Activated CD4-positive, CD25-positive, alpha-beta regulatory T cell (primary cell): ENCODE measurements at places on chromosomes 7 and 10.

- DNase-seq: no peak
Measured at GRCh38 chr7:17019106-17019505, 137.3 kb upstream of the AGR3 start.

DNA sequence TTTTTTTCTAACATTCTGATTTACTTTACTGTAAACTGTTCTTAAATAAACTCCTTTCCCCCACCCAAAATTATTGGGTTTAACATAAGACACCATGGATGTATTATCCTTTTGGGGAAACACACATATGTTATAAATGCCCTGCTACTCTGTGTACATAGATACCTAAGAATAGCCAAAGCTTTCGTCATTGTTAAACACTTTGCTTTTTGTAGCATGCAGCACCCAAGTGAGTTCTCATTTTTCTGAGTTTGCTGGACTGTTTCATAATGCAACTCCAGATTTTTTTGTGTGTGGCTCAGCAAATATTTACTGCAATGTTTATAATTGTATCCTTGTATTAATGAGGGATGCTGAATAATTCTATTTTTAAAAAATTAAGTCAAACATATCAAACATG is 86.9 kb downstream of the VTI1A start:
- no peak for DNase-seq

- no peak for DNase-seq
Measured at GRCh38 chr7:2376351-2377154, 21.9 kb downstream of the EIF3B start.

DNA sequence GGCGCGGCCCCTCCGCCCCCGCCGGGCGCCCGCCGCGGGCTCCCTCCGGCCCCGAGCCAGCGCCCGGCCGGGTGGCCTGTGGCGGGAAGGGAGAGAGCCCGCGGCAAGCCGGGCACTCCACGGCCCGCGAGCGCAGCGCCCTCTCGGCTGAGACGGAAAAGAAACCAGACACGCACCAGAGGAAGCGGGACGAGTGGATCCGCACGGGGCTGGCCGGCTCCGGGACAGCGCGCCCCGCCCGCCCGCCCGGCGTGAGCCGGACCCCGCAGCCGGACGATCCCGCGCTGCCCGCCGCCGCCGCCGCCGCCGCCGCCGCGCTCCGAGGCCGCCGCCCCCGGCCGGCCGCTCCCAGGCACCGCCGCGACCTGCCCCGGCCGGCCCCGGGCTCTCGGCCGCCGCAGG is 300 bp downstream of the ARHGAP21 start:
- DNase-seq: no peak

- DNase-seq: no peak
Measured at GRCh38 chr7:108000875-108001763, 1.8 kb downstream of the LAMB1 start.

DNA sequence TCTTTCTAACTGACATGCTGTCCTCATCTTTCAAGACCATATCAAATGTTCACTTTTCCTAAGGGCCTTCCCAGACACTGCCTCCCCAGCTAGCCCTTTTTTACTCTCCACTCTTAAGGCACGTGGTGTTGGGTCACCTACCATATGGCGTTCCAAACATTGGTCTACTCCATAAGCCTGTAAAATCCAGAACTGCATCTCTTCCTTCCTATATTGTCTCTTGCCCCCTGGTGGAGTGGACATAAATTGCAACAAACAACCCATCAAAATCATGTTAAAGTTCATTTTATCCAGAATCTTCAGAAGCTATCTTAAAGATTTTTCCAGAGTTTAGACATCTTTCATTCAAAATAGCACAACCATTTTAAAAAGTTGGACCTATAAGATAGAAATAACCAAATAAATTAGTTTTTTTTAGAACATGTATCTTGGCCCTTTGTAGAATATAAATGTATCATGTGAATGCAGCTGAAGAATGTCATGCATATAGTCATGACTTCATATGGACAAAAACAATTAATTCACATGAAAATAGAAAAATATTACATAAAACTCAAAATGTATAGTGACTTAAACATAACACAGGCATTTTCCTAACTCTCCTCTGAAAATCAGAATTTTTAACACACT is 180.6 kb upstream of the CHRM2 start:
- no peak for DNase-seq

GRCh38 chr10:110426294-110427181 is 71.2 kb upstream of the DUSP5 start:
- no peak for DNase-seq

DNA sequence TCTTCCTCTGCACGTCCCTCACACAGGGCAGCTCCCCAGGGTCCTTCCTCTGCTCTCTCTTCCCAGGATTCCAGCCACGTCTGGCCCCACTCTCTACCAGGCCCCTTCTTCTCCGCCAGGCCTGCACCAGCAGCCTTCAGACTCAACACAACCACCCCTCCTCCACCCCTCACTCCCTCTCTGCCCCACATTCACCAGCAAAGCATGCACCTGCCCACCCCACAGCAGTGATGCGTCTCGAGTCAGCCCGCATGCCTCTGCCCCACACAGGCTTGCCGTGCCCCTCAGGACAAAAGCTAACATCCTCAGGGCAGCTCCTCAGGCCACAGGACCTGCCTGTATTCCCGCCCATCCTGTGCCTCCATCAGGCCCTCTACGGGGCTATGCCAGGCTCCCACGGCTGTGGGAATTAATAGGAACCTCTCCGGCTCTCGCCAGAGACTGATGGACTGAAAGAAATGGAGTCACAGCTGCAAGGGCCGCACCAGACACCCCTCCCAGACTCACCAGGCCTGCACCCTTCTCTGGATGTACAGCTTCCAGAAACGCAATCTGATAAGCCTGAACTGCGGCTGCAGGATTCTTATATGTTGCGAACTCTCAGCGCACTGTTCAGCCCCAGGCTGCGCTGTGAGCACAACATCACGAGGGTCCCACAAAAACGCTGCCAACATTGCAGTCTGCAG is 100.1 kb downstream of the CYTH3 start:
- no peak for DNase-seq

- DNase-seq: no peak
Measured at GRCh38 chr10:60428387-60428737, 38.7 kb upstream of the ANK3 start.

- no peak for DNase-seq
Measured at GRCh38 chr7:4683884-4684565, 1.9 kb downstream of the FOXK1 start.

DNA sequence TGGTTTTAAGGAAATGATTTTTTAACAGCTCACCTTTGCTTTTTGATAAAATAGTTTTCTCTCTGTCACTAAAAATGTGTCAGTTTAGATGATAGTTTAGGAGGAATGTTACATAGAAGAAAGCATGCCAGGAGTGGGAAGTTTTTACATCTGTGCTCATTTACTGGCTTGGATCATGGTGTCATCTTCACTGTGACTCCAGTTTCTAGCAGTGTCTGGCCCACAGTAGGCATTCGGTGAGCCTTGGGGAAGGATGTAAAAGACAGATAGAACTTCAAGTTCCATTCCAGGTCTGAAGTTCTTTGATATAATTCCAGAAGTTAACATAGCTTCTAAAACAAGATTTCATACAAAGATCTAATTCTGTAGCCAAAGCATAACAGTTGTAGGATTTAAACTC is 259.2 kb downstream of the BICC1 start:
- DNase-seq: no peak

DNA sequence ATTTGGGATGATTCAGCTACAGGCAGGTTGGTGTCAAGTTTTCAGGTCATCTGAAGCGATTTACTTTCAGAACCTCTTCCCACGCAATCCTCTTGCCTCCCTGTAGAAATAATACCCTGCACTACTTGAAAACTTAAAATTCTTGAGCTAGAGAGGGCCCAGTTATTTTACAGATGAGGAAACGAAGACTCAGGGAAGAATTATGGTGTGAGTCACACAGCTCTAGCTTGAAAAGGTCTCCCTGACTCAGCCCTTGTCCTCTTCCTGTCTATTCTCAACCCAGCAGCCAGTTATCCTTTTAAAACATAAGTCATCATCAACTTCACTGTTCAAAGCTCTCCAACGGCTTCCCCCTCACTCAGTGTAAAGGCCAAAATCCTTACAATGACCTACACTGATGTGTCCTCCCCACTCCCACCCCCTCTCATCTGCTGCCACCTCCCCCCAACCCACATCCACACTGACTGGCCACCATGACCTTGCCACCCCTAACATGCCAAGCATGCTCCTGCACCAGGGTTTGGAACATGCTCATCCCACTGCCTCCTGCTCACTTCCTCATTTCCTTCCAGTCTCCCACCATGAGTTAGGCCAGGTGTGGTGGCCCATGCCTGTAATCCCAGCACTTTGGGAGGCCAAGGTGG is 3.4 kb downstream of the DNMBP start:
- DNase-seq: no peak

- DNase-seq: no peak
Measured at GRCh38 chr10:22475651-22476600, 130.6 kb downstream of the SPAG6 start.

DNA sequence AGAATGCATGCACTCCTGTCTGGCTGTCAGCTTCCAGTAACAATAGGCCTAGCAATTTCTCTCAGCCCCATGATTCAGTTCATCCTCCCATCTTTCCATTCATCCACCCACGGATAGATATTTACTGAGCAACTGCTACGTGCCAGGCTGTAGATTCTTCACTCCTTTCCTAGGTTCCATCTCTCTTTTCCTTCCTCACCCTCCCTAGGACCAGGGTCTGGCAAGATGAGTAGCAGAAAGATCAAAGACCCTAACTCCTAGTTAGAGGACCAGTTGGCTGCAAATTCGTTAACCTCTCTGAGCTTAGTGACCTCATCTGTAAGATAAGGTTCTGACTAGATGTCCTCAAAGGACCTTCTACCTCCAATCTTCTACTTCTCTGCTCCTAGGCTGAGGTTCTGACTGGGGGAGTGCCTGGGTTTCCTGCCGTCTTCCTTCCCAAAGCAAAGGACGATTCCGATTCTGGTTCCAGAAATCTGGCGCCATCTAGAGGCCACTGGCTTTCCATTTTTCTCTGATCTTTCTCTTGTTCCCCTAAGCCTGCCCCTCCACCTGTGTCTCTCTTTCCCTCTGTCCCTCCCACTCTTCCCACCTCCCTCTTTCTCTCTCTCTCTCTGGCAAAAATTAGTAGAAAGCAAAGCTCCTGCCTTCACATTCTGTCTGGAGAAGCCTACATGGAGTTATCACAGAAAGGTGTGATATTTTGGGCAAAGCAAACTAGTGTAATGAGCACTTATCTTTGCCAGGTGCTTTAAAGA is 26.2 kb downstream of the TBATA start:
- DNase-seq: peak; percentile 45

DNA sequence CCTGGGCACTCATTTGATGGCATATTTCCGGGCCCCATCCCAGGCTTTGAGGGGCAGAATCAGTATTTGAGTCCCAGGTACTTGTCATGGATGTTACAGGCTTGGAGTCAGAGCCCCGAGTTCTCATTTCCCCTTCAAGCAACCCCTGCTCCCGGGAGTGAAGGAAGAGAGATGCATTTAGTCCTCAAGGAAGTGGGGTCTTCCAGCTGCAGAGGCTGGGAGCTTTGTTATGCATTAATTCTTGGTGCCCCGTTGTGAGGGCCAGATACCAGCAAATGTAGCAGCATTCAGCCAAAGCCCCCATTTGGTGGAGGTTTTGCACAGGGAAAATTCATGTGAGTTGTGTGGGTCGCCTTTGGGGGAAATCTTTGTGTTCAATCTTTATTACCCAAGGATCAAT is 38.7 kb upstream of the TCERG1L start:
- no peak for DNase-seq

- peak; percentile 29 for DNase-seq
Measured at GRCh38 chr7:98841179-98841997, 28.4 kb downstream of the TMEM130 start.

DNA sequence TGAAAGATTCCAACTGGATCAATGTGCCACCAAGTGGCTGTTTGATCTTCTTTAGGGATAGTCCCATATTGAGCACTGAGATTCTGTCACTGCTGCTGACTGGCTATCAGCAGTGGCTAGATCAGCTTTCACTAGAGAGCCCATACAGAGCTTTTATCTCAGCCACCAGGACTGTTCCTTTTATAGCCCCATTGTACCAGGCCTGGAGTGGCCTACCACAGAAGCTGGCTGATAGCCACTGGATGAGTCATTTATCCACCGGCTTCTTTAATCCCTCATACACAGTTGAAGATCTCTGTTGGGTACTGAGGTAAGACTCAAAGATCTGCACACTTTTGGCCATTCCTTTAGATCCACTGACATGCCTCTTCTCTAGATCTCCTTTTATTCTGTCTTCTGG is 1101.1 kb downstream of the SORCS3 start:
- no peak for DNase-seq

DNA sequence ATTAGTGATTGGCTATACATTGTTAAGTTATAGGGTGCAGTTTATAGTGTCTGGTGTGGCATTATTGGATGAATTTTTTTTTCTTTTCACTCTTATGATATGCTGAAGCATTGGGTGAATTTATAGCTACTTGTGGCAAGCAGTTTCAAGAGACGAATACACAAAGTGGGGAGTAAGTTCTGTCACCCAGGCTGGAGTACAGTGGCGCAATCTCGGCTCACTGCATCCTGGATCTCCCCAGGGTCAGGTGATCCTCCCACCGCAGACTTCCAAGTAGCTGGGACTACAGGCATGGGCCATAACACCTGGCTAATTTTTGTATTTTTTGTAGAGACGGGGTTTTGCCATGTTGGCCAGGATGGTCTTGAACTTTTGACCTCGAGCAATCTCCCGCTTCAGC is 6.3 kb upstream of the SIRT1 start:
- no peak for DNase-seq
